Fibroblast of skin of right quadriceps (primary cell): ENCODE measurements at places on chromosomes 7 and 10.

GRCh38 chr10:31035266-31035798 is 3.7 kb upstream of the ZNF438 start:
- DNase-seq = no peak

DNA sequence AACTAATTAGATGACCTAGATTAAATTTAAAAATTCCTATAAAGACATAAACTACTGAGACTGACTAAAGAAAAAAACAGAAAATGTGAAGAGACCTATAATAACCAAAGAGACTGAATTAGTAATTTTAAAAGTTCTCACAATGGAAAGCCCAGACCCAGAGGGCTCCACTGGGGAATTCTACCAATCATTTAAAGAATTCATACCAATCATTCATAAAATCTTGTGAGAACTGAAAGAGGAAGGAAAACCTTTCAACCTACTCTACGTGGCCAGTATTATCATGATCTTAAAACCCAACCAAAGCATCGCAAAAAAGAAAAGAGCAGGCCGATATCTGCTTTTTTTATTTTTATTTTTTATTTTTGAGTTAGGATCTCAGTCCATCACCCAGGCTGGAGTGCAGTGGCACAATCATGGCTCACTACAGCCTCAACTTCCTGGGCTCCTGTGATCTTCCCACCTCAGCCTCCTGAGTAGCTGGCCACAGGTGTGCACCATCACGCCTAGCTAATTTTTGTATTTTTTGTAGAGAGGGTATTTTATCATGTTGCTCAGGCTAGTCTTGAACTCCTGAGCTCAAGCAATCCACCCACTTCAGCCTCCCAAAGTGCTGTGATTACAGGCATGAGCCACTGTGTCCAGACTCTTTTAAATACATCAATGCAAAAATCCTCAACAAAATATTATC is 48.6 kb downstream of the DGKI start:
- DNase-seq = no peak

DNA sequence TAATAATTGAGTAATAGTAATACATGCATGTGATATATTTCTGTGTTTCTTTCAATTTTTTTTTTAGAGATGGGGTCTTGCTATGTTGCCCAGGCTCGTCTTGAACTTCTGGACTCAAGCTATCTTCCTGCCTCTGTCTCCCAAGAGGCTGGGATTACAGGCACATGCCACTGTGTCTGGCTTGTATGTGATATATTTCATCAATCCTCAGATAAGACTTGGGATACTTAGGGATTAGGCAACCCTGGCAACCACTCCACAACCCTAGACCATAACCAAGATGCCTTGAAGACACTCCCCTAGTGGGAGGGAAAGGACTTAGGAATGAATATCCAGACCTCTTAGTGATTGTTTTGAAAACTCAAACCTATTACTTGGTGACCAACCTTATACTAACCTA is 154.8 kb downstream of the CCDC3 start:
- DNase-seq = peak; percentile 49

DNA sequence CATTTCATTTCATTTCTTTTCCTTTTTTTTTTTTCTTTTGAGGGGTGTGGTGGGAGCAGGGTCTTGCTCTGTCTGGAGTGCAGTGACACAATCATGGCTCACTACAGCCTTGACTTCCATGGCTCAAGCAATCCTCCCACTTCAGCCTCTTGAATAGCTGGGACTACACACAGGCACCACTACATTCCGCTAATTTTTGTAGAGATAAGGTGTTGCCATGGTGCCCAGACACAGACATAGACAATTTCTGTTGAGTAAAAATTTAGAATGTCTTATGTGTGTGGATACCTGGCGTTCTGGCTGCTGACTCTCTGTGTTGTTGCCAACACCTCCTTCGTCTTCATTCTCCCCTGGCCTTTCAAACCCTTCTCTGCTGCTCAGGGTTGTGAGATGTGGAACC is 54.0 kb upstream of the PRSS58 start:
- DNase-seq = no peak

DNA sequence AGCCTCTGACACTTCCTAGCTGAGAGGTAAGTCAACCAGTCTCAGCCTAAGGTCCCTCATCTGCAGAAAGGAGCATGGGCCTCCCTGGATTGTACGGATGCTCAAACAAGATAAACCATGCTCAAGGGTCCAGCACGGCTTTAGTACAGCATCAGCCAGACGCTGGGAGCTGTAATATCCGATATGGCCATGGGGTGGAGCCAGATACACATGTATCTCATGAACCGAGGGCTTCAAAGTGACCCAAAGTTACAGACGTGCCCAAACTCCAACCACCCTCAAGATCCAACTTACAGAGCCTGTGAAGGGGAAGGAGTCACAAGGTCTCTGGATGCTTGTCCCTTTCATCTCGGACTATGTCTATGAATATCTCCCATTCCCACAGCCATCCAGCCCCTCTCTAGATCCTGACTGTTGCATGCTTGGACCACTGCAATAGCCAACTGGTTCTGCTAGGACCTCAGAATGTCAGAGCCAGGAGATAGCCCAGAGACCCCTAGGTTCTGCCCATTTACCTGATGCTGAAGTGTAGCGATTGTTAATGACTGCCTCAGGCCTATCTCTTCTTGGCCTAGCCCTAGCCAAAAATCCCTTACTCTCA is 142.4 kb downstream of the SH3PXD2A start:
- DNase-seq = peak; percentile 69

DNA sequence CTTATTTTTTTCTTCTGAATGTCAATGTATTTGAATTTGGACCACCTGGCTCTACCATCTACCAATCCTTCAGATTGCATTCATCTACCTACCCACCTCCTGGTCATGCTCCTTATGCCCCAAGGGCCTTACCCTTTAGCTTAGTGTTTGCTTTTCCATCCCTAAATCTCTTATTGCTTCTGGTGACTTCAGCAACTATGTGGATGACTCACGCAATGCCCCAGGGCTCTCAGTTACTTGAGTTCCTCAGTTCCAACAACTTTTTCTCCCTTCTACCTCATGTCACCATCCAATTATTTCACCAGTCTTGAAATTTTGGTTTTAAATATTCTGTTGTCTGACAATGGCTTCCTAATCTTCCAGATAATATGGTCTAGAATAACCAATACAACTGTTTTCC is 118.9 kb downstream of the CFAP58 start:
- DNase-seq = peak; percentile 22

DNA sequence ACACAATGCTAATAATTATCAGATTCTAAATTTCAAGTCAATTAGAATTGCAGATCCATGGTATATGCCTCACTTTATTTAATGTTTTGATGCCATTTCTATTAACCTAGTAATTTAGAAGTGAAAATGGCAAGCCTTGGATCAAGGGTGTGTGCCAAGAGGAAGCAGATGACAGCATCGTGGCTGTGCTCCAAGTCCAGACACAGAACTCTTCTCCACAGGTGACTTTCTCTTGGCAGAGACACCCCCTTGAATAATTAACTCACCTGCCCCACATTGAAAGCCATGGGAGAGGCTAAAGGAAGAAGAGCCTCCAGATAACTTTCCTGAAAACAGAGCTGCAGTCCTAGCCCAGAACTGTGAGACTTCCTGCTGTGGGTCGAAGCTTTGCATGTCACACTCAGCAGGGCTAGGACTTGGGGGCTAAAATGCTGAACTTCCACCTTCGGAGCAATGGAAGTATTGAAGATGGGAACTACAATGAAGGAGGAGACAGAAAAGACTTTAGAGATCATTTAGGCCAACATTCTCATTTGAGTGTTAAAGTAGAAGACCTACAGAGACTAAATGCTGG is 996 bp upstream of the C10orf90 start:
- no peak for DNase-seq

DNA sequence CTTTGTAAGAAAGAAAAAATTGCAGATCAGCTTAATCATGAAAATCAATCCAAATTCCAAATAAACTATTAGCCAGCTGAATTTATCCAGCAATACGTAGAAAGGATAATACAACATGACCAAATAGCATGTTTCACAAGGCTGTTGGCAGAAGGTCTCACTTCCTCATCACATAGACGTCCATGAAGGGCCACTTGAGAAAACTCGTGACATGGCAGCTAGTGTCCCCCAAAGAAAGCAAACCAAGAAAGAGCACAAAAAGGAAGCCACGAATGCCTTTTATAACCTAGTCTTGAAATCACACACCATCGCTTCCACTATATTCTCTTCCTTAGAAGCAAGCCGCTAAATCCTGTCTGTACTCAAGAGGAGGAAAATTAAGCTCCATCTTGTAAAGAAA is 105.6 kb upstream of the NRBF2 start:
- no peak for DNase-seq

- peak; percentile 60 for DNase-seq
Observed at GRCh38 chr7:128791121-128791971, at the start of gene CCDC136. Gene CCDC136 (plus strand): TSS chr7:128791968. CDS start chr7:128792412, 444 bp downstream.

GRCh38 chr7:40544221-40544723 is 409.5 kb downstream of the SUGCT start:
- peak; percentile 52 for DNase-seq

DNA sequence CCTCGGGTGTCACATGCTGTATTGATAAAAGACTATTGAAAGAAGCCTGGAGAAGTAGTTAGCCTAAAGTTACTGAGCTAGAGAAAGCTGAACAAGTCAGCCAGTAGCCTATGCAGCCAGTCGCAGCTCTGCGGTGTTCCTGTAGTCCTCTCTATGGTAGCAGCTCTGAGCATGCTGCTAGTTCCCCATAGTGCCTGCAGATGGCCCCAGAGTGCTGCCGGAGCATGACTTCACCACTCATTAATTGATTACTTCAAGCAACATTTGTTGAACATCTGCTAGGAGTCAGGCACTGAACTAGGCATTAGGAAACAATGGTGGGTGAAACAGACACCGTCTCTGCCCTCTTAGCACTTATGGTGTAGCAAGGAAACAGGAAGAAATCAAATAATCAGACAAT is 422.7 kb downstream of the SORCS3 start:
- DNase-seq = peak; percentile 64

DNA sequence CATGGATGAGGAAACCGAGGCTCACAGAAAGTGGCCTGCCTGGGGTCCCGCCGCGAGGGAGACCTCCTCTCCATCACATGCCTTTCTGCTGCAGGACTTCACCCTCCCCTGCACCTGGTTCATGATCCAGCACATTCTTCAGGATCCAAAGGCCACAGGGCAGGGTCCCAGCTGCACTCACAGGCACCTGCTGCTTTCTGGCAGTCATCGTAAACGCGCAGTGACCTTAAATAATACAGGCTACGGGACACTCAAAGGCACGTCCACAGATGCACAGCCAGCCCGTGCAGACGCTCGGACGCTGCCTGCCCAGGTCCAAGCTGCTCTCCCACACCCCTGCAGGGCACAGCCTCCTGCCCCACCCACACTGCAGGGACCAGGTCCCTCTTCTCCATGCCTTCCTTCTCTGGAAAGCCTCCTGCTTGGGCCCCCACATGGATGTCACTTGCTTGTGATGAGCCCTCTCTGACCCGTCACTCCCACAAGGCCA is 49.9 kb downstream of the CALML3 start:
- DNase-seq = no peak

GRCh38 chr10:100371482-100372027 is 24.5 kb downstream of the SCD start:
- no peak for DNase-seq

DNA sequence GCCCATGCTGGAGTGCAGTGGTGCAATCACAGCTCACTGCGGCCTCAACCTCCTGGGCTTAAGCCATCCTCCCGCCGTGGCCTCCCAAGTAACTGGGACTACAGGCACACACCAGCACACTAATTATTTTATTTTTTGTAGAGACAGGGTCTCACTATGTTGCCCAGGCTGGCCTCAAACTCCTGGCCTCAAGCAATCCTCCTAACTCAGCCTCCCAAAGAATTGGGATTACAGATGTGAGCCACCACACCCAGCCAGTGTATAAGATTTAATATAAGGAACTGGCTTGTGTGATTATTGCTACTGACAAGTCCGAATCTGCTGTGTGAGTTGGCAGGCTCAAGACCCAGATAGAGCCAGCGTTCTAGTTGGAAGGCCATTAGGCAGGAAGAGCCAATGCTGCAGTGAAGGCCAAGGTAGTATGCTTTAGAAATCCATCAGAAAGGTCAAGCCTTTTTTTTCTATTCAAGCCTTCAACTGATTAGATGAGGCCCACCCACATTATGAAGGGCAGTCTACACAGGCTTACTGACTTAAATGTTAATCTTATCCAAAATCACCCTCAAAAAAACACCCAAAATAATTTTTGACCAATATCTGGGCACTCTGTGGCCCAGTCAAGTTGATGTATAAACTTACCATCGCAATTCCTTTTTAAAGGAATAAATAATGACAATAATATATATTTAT is 19.4 kb downstream of the TRIM4 start:
- DNase-seq = no peak

GRCh38 chr7:35257251-35258124 is 3.6 kb upstream of the TBX20 start:
- DNase-seq = no peak

DNA sequence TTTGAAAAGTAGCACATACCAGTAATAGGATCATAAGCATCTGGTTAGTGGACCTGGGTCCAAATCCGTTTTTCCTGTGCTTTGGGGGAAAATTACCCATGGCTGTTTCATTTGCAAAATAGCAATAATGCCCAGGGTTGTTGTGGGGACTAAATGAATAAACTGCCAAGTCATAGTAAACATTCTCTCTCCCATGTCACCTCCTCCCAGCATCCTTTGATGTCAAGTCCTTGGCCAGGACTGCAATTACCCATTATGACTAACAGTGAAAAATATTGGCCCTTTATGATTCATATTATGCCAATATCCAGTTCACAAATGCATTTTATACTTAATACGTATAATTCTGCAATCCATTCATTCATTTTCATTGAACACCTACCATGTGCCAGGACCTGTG is 23.0 kb downstream of the TOMM7 start:
- DNase-seq = no peak

DNA sequence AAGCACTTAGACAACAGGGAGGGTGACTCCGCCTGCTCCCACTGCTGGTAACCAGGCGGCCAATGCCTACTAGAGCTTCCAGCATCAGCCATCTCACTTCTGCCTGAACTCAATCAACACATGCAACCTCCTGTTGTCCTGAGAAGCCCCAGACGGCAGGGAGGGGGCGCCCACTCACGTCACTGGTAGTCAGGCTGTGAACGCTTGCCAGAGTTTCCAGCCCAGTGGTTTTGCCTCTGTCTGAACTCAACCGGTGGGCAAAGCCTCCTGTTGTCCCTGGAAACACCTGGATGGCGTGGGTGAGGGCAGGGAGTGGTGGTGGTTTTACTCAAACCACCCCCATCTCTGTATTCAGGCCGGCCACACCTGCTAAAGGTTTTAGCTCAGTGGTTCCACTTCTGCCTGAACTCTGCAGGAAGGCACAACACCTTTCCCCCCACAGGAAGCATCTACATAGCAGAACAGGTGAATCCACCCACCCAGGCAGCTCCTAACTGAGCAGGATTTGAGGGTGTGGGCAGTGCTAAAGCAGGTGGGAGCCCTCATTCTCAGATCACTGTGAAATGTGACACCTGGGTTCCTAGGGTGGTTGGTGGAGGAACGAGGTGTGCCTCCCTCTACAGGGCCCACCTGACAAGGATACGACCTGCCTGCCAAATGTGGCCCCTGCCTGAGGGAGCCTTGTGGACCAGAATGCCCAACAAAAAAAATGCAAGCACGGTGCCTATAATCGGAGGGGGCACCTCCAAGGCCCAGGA is 563.0 kb upstream of the SEMA3D start:
- DNase-seq = no peak
